ENCODE measurements at places on chromosomes 2 and 18.

DNA sequence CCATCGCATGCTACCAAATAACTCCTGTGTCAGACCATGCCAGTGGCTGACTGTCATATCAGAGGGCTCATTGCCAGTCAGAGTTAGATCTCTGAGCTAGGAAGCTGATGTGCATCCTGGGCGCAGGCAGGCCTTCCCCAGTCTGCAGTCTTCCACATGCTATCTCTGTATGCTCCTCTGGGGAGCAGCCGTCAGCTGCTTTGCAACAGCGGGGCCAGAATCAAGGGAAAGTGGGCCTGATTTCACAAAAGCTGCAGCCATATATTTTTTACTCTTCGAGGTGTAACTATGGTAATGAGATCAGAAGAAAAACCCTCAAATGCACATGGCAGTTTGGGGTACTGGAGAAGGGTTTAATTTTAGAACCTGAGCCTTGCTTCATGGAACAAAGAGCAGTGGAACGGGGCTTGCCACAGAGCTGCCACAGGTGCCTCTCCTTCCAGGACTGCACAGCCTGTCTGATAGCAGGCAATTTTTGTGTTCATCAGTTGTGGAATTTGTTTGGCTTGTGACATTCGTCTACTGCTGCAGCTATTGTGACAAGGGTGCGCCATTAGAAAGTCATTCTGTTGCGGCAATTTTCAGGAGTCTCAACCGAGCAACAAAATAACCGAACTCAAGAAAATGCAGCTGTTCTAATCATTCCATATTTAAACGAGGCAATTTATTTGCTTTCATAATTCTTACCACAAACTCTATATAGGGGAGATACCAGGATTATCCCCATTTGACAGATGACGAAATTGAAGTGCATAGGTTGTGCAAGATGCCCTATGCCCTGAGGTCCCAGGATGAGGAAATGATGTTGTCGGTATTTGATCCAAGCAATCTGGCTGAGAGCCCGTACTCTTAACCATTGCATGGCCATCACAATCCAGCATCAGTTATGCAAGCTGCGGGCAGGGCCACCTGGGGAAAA, 109.6 kb upstream of the CYRIA start:
- no peak for DNase-seq

DNA sequence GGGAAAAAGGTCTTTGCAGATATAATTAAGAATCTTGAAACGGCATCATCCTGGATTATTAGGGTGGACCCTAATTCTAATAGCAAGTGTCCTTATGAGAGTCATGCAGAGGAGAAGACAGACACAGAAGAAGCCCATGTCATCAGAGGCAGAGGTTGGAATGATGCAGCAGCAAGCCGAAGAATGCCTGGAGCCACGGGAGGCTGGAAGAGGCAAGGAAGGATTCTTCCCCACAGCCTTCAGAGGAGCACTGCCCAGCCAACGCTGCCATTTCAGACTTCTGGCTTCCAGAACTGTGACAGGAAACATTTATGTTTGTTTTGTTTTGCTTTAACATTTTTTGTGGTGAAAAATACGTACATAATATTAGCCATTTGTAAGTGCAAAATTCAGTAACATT, 72.3 kb downstream of the MCFD2 start:
- DNase-seq: no peak

DNA sequence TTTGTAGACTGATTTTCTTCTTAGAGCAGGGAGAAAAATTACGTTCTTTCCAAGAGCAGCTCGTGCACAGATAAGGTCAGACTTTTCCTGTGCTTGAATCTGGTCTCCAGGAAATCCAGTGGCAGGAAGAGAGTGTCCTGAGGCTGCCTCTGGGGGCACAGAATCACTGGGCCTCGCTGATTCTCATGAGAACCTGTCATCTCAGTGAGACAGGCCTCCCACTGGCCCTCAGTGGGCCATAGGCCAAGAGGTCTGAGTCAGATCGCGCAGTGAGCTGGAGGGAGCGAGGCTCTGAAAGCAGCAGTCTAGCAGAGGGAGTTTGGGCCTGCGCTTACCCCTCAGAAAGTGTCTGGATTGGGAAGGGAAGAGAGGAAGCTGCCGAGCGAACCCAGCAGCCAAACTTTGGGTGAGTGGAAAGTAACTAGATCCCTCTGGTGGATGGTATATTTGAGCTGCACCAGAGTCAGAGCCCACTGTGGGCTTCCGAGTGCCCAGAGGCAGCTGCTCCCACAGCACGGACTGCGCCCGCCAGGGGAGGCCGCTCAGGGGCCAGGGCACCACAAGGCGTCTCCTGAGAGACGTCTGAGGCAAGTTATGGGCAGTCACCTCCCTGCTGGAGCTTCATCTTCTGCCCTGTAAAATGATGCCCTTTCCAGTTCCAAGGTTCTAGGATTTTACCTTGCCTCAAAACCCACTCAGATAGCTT, 8.2 kb downstream of the GDF7 start:
- no peak for DNase-seq

DNA sequence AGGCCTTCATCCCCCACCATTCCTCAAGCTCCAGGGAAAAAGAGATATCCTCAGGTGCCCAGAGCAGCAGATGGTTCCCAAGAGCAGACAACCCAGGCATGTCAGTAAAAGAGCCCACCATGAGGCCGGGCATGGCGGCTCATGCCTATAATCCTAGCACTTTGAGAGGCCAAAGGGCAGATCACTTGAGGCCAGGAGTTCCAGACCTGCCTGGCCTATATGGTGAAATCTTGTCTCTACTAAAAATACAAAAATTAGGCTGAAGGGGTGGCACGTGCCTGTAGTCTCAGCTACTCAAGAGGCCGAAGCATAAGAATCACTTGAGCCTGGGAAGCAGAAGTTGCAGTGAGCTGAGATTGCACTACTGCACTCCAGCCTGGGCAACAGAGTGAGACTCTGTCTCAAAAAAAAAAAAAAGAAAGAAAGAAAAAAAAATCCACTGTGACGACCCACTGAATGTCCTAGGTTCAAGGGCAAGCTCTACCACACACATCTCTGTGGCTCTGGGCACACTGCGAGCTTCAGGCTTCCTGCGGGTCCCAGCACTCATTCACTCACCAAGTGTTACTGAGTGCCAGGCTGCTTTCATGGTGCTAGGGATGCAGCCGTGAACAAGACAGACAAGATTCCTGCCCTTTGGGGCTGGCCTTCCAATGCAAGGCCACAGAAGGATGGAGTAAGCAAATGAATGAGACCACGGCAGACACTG, 6.5 kb upstream of the DUSP2 start:
- no peak for DNase-seq
